Activated T-cell treated with anti-CD3 and anti-CD28 coated beads for 1 hour (primary cell): ENCODE measurements at places on chromosomes 3 and 15.

GRCh38 chr3:24690777-24691176 lies 196.1 kb upstream of the THRB start:
- DNase-seq, result no peak

DNA sequence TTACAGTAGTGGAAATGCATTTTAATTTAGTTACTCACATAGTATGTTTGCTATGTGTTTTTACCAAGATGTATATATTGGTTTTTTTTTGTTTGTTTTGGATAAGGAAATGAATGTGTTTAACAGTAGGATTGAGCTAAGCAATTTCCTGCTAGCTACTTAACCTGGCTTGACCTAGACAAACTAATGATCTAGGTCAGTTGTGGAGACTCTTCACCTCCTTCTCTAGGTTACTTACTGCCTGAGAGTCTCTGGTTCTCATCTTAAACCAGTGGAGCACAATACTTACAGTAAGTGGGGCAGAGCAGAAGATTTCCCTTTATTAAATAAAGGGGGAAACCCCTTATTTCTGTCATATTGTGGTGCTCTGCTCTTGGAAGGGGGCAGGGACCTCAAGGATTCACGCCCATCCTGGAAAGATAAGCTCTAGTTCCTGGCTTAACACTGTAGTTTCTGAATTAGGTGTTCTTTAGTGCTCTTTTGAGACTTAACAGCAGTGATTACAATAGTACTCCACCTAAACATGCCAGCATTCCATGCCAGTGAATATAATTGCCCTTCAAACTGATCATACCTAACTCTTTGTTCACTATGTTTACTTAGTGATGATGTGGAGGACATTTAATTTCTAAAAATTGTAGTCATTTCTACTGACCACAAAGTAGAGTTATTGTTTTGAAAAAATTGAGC lies 79.9 kb downstream of the UBP1 start:
- no peak for DNase-seq

- peak; percentile 67 for DNase-seq
Measured at GRCh38 chr15:82680200-82681102, 29.2 kb downstream of the AP3B2 start.

- no peak for DNase-seq
Measured at GRCh38 chr3:119630128-119630879, 30.1 kb downstream of the POPDC2 start.

DNA sequence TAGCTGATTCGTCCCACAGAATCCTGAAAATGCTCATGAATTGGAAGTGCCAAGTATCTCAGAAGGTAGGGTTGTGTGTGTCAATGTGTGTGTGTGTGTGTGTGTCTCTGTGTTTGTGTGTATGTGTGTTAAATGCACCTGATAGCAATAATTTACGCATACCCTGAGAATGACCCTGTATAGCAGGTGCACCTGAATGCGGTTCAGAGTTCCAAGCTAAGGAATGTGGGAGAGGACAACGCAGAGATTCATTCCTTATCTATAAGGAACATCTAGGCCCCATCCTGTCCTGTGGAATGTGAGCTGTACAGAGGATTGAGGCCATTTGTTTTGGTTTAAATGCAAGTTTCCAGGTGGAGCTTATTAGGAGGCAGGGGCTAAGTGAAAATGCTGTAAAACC lies 49.1 kb upstream of the NEDD4 start:
- no peak for DNase-seq

DNA sequence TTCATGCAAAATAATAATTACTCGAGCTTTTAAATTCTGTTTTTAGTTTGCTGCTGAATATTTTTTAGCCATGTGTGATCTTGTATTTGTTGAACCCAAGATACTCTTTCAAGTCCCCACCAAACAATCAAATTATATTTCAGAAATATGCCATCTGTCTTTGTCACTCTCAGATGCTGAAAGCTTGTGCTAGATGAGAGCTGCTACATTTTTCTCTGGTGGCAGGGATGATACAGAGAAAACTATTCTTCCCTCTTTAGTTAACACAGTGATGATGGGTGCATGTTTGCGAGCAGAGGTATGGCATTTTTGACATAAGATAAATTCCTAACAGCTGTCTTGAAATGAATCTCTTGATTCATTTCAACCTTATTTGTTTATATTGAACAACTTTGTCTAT lies 100.6 kb upstream of the NPHP3 start:
- DNase-seq, result no peak

DNA sequence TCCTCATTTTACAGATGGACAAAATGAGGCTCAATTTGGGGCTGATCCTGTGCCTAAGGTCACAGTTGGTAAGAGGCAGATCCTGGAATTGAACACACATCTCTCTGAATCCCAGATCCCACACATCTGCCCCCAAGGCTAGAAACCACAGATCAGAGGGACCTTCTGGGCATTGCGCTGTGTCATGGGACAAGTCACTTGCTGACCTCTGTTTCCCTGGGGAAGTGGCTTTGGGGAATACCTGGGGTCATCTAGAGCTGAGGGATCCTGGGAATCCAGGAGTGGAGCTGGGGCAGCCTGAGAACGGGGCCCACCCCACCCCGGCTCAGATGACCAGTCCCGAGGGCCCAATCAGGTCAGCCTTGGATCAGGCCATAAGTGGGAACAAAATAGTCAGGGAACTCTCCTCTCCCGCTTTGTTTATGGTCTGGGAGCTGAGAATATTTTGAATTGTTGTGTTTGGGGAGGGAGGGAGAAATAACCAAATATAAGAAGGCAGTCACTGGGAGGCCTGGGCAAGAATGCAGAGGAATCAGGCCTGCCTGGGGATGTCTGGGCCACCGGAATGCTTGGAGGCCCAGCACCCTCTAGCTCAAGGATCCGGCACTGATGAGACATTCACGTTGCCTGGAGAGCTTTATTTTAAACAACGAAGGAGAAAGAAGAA lies 8.8 kb upstream of the SLC6A6 start:
- DNase-seq, result no peak

- no peak for DNase-seq
Measured at GRCh38 chr3:117586161-117586560, 876.6 kb downstream of the TUSC7 start.

DNA sequence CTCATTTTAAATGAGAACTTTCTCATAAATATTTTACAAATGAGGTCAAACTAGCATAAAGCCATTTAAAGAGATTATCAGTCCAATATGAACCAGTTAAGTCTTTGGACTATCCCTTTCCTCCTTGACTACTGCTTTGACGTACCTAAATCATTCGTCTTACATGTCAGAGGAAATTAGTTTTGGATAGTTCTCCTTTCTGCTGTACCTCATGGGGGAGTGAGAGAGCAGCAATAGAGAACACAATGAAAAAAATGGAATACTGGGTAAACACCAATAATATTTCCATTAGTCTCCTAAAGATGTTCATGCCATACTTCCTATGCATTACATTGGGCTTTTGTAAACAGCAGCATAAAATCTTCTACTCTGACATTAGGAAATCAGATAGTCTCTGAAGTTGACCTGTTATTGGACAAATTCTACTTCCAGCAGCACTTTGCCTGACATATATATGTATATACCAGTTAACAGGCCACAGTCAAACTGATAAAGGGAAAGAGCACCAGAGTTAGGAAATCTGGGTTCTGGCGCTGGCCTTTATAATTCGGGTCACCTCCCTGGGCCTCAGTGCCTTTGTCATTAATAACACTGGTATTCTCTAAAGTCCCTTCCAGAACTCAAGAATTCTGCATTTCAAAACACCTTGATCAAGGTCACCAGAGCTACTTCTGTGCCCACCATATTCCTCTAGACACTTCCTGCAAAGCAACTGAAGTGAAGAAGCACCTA lies 26.8 kb downstream of the TIMMDC1 start:
- DNase-seq, result no peak

DNA sequence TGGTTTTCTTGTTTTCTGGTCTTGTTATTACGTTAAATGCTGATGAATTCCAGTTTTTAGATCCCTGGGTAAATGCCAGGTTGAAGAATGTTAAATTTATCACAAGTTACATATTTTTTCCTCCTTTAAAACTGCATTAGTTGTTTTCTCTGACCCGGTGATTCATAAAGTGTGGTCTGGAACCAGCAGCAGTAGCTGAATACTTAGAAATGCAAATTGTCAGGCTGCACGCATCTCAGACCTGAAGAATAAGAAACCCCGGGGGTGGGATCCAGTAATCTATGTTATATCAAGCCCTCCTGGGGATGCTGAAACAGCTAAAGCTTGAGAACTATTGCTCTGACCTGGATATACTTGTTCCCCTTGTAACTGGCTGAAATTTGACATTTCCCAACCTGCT lies 69.1 kb downstream of the PEX5L start:
- DNase-seq, result no peak

GRCh38 chr3:50259432-50260026 lies 9.4 kb upstream of the SEMA3B start:
- no peak for DNase-seq

DNA sequence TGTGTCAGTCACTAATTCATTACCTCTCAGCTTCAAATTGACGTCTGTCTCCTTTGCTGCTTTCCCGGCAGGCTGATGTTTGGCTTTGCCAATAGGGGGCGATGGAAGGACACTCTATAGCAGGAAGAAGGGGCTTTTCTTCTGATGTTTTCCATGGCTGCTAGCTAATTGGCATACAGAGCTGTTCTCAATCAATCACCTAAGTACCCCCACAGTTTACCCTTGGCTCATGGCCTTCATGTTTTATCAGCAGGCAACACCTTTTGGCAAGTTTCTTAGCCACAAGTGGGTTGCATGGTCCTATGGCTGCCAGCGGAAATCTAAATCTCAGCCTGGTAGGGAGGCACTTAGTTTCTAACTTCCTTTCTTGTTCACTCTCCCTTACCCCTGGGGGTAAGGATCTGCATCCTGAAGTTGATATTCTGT lies 45.0 kb downstream of the ESYT3 start:
- DNase-seq, result no peak

DNA sequence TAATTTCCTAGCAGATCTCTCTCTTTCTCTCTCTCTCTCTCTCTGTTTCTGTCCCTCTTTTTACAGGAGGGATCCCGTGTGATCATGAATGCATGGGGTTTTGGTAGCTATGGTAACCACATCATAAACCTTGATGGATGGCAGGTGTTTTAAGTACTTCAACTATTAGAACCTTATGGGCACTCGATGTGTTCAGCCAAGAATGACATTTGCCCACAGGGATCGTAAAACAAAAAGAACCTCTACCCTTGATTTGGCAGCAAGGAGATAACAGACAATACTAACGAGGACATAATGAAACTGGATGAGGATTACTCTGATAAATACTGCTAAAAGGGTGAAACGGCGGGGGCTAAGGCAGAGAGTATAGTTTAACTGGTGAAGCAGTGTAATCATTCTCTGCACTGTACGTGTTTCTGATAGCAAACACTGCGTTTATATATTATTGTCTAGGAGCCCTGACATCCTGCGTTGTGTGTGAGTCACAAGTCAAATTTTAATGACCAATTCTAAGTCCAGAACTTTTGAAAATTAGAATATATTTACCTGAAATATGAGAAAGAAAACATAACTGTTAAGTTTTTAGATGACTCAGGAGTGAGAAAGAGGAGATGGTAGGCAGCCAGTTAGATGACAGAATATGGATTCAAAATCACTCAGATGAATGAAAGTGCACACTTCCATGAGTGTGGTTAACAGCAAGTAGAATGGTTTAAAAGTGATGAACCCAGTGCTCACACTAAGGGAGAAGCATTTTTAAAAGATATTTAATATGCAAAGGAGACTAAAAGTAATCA lies 80.3 kb downstream of the OTOL1 start:
- DNase-seq, result no peak

DNA sequence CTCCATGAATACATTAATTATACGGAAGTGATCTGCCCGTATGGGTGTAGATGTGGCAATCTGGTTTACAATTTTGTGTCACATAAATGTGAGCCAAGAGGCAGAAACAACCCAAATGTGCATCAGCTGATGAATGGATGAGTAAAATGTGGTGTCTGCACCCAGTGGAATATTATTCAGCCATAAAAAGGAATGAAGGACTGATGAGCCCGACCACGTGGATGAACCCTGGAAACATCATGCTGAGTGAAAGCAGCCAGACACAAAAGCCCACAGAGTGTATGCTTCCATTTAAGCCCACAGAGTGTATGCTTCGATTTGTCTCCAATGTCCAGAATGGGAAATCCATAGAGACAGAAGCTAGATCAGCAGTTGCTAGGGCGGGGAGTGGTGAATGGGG lies 27.6 kb upstream of the FBLN2 start:
- no peak for DNase-seq

- DNase-seq, result no peak
Measured at GRCh38 chr15:27486051-27486450, 515.1 kb downstream of the GABRG3 start.

- no peak for DNase-seq
Measured at GRCh38 chr3:162117961-162118360, 621.4 kb downstream of the OTOL1 start.

- DNase-seq, result no peak
Measured at GRCh38 chr3:67983166-67983565, 328.8 kb upstream of the SUCLG2 start.

- DNase-seq, result no peak
Measured at GRCh38 chr3:107604057-107604822, 81.5 kb downstream of the BBX start.

DNA sequence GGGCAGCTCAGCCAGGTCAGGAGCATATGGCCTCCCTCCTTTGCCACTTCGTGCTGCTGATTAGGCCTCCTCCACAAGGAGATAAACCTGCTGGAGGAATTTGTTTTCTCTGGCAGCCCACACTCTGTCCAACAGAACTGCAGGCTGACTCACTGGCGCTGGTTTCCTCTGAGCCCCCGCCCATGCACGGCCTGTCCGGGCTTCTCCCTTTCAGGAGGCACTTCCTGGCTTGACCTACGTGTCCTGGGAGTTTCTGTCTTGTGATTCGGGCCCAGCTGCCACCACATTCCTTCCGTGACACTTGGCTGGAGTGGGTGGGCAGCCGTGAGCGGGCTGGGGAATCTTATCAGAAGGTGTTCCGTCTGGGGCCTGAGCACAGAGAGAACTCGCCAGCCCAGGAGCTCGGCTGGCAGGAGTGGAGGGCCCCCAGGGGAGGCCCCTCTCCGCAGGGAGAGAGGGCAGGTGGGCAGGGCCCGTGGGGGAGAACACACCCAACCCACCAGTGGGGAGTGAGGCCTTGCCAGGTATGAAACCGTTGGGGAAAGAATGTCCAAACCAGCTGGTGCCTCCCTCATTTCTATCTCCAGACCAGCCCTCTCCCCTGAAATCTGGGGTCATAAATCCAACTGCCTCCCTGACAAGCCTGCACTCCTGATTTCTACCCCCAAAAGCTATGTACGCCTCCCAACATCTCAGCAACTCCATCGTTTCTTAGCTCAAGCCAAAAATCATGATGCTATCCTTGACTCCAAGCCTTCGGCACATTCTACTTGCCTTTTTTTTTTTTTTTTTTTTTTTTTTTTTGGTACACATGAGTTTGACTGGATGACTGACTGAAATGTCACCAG lies 110.6 kb upstream of the MEF2A start:
- no peak for DNase-seq

GRCh38 chr3:36482256-36482655 lies 102.0 kb downstream of the STAC start:
- DNase-seq, result no peak
